Testis (tissue), 5 donors: ENCODE measurements at places on chromosomes 16 and 17.

DNA sequence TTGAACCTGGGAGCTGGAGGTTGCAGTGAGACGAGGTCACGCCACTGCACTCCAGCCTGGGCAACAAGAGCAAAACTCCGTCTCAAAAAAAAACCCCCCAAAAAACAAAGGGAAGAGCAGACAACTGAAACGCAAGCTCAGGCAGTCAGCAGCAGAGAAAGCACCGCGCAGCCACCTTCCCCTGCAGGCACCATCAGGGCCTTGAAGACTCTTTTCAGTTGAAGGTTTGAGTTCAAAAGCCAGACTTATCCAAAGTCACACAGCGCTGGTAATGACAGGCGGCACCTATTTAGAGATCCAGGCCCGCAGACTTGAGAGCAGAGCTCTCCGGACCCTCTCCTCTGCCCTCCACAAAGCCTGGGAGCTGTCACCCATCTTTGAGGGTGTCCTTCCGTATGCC, 11.1 kb downstream of the ZBTB4 start:
- H3K27ac ChIP-seq: no peak overlapping the region
- H3K4me3 ChIP-seq: no peak overlapping the region
- DNase-seq: no peak
- peaks cover 16% of the 10 kb centered on the region for H3K4me1 ChIP-seq

- no peaks in the 10 kb centered on the region for H3K4me1 ChIP-seq
- H3K27ac ChIP-seq: no peak overlapping the region
- H3K4me3 ChIP-seq: no peak overlapping the region
- no peaks in the 10 kb centered on the region for H3K27me3 ChIP-seq
- no peaks in the 10 kb centered on the region for H3K36me3 ChIP-seq
- DNase-seq: no peak
Measured at GRCh38 chr17:66485309-66485947, 183.0 kb downstream of the PRKCA start.

DNA sequence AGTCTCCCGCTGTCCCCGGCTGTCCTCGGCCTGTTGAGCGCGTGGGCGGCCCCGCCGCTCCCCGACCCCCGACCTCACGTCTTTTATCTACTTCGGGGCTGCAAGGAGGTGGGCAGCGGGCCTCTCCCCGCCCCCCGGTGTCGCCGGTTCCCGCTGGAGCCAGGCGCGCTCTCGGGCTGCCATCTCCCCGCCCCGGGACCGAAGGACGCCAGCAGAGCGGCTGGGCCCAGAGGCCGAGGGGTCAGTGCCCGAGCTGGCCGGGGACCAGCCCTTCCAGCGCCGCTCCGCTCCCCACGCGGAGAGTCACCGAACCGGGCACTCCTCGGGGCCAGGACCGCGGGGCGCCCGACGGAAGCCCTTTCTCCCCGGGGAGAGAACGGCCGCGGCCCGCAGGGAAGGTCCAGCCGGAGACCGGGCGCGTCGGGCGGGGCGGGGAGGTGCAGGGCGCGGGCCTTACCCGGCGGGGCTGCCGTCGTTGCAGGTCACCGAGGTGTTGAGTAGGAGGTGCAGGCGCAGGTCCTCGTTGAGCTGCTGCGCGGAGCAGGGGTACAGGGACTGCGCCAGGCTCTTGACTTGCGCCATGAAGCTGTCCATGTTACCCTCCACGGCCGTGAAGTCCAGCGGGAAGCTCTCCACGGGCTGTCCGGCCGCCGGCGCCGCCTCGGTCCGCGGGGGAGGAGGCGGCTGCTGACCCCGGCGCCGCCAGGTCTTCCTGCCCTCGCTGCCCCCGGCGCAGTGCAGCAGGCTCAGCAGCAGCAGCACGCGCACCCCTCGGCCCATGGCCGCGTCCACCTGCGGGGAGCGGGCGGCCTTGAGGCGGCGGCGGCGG, 643 bp downstream of the NOTUM start:
- peak overlapping the region; percentile 27 for H3K4me3 ChIP-seq
- no peaks in the 10 kb centered on the region for H3K4me1 ChIP-seq
- no peaks in the 10 kb centered on the region for H3K36me3 ChIP-seq
- H3K27me3 ChIP-seq: no peaks in the 10 kb centered on the region
- H3K27ac ChIP-seq: no peak overlapping the region

GRCh38 chr17:44909681-44910144, 5.6 kb downstream of the GFAP start:
- no peaks in the 10 kb centered on the region for H3K36me3 ChIP-seq
- no peaks in the 10 kb centered on the region for H3K27me3 ChIP-seq
- H3K27ac ChIP-seq: no peak overlapping the region
- H3K4me3 ChIP-seq: no peak overlapping the region
- peaks cover 9% of the 10 kb centered on the region for H3K4me1 ChIP-seq

DNA sequence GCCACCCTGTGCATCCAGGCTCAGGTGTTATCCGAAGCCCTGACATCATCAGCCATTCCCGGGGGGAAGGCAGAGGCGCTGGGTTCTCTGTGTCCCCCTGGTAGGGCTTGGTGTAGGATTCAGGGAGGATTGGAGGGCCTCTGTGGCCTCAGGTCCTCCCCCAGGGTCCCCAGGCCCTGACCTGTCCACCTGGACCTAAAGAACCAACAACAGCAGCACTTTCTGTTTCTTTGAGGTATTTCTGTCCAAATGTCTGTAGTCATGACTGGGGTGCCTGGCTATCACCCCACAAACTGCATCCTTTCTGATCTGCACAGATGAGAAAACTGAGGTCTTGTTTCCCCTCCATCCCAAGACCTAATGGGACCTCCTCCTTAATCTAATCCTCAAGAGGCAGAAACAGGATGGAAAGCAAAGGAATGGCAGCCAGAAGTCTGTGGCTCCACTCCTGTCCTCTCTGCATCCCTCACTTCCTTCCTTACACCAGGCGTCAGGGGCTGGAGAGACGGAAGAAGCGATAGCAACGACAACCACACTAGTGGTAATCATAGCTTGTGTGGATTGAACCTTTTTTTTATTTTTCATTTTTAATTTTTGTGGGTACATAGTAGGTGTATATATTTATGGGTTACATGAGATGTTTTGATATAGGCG, 11.8 kb downstream of the NLRC5 start:
- DNase-seq: no peak
- H3K27me3 ChIP-seq: no peaks in the 10 kb centered on the region
- H3K36me3 ChIP-seq: no peaks in the 10 kb centered on the region
- H3K4me1 ChIP-seq: no peaks in the 10 kb centered on the region

GRCh38 chr17:59456428-59456827, 109.0 kb upstream of the DHX40 start:
- no peak overlapping the region for H3K27ac ChIP-seq
- H3K4me3 ChIP-seq: no peak overlapping the region
- DNase-seq: no peak
- H3K27me3 ChIP-seq: no peaks in the 10 kb centered on the region
- no peaks in the 10 kb centered on the region for H3K4me1 ChIP-seq

- H3K36me3 ChIP-seq: no peaks in the 10 kb centered on the region
- H3K4me1 ChIP-seq: no peaks in the 10 kb centered on the region
Measured at GRCh38 chr16:50671644-50672260, 9.4 kb downstream of the SNX20 start.

- H3K4me1 ChIP-seq: peaks cover 75% of the 10 kb centered on the region
- peak overlapping the region; percentile 90 for H3K27ac ChIP-seq
- no peak overlapping the region for H3K4me3 ChIP-seq
- peak; percentile 54 for DNase-seq
Measured at GRCh38 chr17:76702941-76703637, 7.7 kb downstream of the MXRA7 start.

DNA sequence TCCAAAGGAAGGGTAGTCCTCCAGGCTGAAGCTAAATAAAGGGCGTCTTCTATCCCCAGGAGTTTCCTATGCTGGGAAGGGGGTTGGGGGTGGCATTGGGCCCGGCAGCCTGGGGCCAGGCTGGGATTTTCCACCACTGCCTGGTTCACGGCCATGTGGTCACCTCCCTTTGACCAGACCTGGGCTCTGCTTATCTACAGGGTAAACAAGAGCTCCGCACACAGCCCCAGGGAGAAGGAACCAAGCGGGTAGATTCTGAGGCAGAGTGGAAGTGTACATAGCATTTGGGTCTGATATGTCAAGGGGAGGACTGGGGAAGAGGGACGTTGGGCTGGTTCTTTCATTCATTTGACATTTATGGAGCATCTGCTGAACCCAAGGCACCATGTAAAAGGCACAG, 27.2 kb upstream of the TMEM220 start:
- H3K4me1 ChIP-seq: peaks cover 4% of the 10 kb centered on the region
- H3K27ac ChIP-seq: no peak overlapping the region
- H3K4me3 ChIP-seq: no peak overlapping the region
- H3K36me3 ChIP-seq: no peaks in the 10 kb centered on the region
- no peaks in the 10 kb centered on the region for H3K27me3 ChIP-seq
- DNase-seq: no peak

DNA sequence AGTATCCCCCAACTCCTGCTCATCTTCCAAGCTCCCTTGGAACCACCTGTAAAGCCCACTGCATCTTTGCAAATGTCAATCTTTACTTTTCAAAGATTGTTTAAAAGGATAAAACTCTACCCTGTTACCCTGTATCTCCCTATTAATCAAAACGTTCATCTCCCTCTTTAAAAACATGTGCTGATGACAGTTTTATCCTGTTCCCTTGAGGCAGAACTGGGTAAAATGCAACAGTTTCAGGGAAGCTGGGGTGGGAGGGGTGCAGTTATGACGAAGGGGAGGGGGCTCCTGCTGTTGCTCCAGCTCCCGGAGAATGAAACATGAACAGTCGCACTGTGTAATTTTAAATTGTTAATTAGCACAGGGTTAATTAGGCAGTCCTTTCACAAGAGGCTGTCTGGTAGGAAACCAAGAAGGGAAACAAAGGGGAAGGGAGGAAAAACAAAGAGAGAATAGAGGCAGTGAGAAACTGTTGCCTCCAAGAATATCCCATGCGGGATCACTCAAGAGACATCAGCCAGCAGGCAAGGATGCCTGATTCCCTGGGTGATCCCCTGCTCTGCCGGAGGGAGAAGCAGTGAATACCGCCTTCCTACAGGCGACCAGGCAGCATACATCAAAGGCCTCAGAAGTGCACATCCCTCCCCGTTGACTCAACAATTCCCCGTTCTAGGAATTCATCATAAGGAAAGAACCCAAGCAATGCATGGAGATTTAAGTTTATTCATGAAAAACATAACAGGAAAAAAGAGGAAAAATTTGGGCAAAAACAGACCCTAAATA, 84.2 kb downstream of the ZFHX3 start:
- no peaks in the 10 kb centered on the region for H3K27me3 ChIP-seq
- no peak for DNase-seq
- no peak overlapping the region for H3K27ac ChIP-seq
- H3K4me1 ChIP-seq: no peaks in the 10 kb centered on the region
- H3K4me3 ChIP-seq: no peak overlapping the region

GRCh38 chr16:57144027-57144426, 41.8 kb downstream of the PSME3IP1 start:
- H3K36me3 ChIP-seq: no peaks in the 10 kb centered on the region
- H3K27ac ChIP-seq: no peak overlapping the region
- no peak for DNase-seq
- H3K4me1 ChIP-seq: peaks cover 16% of the 10 kb centered on the region
- no peaks in the 10 kb centered on the region for H3K27me3 ChIP-seq

DNA sequence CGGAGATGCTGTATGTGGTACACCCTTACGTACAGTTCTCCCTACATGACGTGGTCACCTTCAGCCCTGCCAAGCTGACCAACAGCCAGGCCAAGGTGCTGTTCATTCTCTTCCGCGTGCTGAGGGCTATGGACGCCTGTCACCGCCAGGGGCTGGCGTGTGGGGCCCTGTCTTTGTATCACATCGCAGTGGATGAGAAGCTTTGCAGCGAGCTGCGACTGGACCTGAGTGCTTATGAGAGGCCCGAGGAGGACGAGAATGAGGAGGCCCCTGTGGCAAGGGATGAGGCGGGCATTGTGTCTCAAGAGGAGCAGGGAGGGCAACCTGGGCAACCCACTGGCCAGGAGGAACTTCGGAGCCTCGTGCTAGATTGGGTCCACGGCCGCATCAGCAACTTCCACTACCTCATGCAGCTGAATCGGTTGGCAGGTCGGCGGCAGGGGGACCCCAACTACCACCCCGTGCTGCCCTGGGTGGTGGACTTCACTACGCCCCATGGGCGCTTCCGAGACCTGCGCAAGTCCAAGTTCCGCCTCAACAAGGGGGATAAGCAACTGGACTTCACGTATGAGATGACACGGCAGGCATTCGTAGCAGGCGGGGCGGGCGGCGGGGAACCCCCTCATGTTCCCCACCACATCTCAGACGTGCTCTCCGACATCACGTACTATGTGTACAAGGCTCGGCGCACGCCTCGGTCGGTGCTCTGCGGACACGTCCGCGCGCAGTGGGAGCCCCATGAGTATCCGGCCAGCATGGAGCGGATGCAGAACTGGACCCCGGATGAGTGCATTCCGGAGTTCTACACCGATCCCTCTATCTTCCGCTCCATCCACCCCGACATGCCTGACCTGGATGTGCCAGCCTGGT, 1.4 kb downstream of the WDR81 start:
- no peak for DNase-seq
- H3K27me3 ChIP-seq: no peaks in the 10 kb centered on the region
- peak overlapping the region; percentile 66 for H3K4me3 ChIP-seq

DNA sequence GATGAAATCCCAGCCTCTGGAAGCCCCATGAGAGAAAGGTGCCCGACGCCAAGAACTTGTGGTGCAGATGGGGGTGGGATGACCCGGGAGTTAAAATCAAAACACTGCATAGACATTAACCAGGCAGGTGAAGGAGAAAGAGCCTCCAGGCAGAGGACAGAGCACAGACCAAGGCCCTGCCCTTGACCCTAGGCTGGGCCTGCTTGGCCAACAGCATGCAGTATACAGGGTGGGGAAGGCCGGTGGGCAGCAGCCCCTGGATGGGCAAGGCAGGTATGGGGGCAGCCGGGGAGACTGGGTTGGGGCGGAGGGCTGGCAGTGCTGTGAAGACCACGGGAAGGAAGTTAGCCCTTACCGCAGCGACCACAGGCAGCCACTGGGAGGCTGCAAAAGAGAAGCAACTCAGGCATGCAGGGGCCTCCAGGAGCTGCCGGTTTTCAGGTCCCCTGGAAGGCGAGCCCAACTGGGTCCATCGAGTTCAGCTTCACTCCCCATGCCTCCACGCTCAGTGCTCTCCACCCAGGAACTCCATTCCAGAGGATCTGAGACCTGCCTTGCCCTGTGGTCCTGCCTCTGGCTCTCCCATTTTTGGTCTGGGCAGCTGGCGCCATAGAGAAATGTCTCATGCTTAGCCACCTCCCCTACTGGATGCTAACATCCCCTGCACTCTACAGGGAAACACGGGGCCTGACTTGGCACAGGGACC, 81.2 kb downstream of the C16orf95 start:
- no peaks in the 10 kb centered on the region for H3K4me1 ChIP-seq
- no peaks in the 10 kb centered on the region for H3K27me3 ChIP-seq
- H3K4me3 ChIP-seq: no peak overlapping the region
- H3K27ac ChIP-seq: no peak overlapping the region

DNA sequence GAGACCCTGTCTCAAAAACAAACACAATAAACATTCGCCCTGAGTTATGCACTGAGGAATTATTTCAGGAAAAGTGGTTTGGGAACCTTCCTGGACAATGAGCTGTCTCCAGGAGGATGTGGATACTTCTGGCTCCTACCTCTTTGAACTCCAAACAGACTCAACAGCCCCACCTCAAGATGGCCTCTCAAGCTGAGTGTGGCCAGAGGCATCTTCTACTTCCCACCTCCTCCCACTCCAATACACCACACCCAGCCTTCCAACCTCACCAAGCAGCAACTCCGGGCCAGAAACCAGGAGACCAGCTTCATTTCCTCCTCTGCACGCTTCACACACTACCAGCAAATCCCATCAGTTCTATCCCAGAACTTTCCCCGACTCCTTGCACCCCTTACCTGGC, 11.6 kb downstream of the HBQ1 start:
- no peak for DNase-seq
- H3K4me1 ChIP-seq: no peaks in the 10 kb centered on the region
- no peaks in the 10 kb centered on the region for H3K36me3 ChIP-seq
- H3K27me3 ChIP-seq: no peaks in the 10 kb centered on the region
